Activated CD4-positive, alpha-beta T cell treated with anti-CD3 and anti-CD28 coated beads for 48 hours (primary cell): ENCODE measurements at places on chromosomes 7 and 10.

- no peak for DNase-seq
Measured at GRCh38 chr10:19178675-19179074, 130.1 kb downstream of the MALRD1 start.

GRCh38 chr7:51059504-51060142 lies 257.0 kb downstream of the COBL start:
- DNase-seq: no peak

- no peak for DNase-seq
Measured at GRCh38 chr10:126264102-126265018, 123.9 kb downstream of the ADAM12 start.

- DNase-seq: no peak
Measured at GRCh38 chr7:124792002-124792401, 26.4 kb upstream of the GPR37 start.

- no peak for DNase-seq
Measured at GRCh38 chr10:114405011-114405350, 679 bp upstream of the AFAP1L2 start.

DNA sequence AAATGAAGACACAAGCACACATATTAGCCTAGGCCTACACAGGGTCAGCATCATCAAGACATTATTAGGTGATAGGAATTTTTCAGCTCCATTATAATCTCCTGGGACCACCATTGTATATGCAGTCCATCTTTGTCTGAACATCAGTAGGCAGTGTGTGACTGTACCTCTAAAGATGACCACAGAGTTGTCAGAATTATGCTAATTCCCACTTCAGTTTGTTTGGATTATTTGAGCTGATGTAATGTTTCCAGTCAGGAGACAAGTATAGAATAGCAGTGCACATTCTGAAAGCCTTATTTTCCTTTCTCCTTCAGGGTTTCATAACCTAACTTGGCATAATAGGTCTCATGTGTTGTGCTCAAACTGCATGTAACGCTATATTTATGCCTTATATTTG lies 306.4 kb downstream of the NXPH1 start:
- no peak for DNase-seq

DNA sequence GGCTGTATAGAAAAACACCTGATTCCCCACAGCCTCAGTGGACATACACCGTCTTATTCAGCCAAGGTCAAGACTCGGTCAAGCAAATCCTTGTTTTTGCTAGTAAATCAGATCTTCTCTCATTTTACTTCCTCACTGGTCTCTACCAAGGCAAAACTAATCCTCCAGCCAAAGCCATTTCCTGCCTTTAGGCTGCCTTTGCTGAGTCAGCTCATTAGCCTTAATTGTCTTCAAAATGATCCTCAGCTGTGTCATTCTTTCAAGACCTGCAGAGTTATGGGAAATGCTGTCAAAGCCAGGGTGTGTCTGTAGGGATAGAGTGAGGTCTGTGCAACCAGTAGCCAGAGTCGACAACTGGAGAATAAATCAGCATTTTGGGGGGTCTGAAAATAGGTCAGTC lies 107.2 kb upstream of the FAM180A start:
- no peak for DNase-seq

DNA sequence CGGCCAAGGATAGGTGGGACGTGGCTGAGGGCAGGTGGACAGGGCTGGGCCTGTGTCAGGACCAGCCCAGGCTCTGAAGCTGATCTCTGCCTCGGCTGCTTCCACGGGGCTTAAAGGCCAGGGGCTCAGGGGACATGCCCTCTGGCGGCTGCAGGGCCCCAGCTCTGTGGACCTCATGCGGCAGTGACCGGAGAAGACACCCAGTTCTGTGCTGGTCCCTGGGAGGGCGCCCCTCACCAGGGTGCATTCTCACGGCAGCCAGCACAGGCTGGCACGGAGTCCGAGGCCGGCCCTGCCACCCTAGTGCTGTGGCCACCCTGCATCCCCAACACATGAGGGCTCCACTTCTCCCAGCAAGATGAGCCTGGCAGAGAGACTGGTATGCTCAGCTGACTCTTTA lies 30.3 kb downstream of the YKT6 start:
- DNase-seq: no peak

DNA sequence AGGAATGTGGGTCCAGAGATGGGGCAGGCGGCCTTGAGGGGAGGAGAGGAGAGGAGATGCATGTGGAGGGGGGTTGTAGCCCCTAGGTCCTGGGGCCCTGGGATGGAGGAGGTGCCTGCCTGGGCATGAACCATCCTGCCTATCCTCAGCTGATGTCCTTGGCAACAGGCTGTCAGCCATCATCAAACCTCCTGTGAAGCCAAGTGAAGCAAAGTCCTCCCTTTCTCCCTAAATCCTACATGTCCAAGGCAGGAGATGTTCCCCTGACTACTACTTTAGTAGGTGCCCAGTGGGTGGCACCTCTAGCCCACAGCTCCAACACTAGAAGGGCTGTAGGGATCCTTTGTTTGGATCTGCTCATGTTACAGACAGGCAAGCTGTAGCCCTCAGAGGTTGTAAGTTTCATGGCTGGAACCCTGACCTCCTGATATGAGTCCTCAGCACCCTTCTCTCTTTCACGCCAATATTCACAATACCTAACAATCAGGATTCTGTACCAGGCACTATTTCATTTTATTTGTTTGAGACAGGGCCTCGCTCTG lies 66.6 kb upstream of the SYPL1 start:
- DNase-seq: no peak

DNA sequence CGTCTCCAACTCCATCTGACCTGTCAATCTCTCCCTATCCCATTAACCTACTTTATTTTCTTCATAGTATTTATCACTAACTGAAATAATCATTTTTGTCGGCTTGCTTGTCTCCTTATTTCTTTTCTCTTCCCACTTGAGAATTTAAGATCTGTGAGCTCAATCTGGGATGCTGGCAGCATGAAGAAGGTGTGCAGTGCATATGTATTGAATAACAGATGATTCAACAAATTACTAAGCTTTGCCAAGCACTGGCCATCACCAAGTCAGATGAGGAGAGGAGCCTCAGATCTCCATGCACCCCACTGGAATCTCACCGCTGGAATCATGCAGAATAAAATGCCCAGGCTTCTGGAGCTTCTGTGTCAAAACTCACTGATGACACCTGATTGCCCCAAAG lies 47.6 kb upstream of the PPP1R3C start:
- no peak for DNase-seq

- no peak for DNase-seq
Measured at GRCh38 chr10:35895331-35895730, 253.2 kb upstream of the FZD8 start.

DNA sequence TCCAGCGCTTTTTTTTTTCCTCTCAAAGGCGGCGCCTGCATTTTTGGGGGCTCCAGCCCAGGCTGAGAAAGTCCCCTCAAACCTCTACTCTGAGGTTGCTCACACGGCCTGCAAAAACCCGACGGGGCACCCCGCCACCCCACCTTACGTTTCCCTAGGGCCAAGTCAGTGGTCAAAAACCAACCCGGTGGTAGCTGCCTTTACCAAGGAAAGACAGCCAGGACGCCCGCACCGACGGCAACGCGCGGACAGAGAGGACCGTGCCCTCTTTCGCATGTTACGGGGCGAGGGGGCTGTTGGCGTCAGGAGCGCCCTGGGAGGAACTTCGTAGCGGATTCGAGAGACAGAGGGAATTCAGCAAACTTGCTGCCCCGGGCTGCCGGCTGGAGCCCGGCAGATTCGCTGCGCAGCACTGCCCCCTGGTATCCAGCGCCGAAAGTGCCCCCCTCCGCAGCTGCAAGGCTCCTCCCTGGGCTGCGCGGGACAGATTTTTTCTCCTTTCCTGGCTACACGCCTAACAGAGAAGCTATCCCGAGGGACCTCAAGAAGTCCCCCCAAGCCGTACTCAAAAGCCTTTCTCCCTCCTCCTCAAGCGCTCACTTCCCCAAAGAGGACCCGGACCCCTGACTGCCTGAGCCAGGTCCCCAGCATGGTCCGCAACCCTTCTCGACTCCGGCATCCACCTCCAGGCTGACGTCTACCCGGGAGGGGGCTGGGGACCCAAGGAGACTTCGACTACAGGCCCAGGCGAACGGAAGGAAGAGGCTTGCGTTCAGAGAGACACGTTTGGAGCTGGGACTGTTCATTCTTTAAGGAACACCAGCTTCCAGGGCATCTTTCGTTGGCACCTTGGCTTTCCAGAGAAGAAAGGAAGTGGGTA lies 27.7 kb upstream of the VAX1 start:
- peak; percentile 53 for DNase-seq

DNA sequence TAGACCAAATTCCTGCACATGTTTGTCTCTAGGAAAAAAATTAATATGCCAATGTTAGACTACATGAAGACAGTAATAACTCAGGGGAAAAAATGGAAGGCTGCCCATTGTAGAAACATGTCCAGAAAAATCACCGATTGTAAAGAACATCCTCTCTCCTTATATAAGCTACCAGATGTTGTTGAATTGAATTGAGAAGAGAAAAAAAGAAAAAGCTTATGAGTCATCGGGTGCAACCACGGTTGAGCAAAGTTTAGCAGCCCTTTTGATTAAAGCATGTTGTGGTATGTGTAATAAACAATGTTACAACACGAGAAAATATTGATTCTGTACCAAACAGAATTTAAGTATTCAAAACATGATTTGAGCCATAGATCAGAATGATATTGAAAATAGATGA lies 102.3 kb upstream of the ARHGAP21 start:
- DNase-seq: no peak

DNA sequence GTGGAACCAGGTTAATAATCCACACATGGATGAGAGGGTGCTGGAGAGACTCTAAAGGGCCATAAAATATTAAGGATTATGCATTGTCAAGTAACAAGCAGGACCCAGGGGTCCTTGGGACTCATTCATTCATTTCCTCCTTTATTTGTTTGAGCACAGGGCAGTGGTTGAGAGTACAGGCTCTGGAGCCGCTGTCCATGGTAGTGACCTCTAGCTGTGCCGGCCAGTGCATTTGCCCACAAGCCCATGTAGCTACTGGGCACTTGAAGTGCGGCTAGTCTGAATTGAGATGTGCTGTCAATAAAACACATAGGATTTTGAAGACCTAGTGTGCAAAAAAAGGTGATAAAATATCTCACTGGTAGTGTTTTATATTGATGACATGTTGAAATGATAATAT lies 137.6 kb downstream of the C10orf105 start:
- no peak for DNase-seq

- no peak for DNase-seq
Measured at GRCh38 chr7:81484261-81484660, 285.6 kb downstream of the HGF start.

GRCh38 chr7:68980011-68980410 lies 618.3 kb upstream of the AUTS2 start:
- no peak for DNase-seq

GRCh38 chr7:3378390-3379150 lies 77.5 kb downstream of the SDK1 start:
- DNase-seq: no peak

DNA sequence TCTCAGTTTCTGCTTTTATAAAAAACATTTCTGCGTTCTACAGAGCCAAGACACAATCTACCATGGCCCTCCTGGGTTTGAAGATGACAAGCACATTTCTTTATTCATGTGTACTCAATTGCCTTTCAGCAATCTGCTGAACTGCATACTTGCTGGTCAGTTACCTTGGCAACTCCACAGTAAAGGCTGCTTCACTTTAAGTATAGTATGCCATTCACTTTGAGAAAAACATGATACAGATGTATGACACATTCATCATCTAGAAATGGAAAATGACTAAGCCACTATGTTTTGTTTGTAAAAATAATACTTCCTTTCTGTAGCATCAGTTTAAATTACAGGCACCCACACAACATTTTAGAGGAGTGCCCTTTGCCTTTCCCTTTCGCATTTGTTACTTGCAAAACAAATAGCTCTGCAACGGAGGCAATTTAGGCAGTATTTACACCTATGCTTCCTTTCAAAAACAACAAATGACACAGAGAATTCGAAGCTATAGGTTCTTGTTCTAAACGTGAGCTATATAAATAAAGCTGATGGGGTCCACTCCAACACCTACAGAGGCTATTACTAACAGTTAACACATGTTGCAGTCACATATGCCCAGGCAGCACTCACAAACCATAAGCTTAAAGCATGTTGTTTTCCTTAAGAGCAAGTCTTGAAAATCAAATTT lies 23.5 kb downstream of the SGCE start:
- DNase-seq: no peak

DNA sequence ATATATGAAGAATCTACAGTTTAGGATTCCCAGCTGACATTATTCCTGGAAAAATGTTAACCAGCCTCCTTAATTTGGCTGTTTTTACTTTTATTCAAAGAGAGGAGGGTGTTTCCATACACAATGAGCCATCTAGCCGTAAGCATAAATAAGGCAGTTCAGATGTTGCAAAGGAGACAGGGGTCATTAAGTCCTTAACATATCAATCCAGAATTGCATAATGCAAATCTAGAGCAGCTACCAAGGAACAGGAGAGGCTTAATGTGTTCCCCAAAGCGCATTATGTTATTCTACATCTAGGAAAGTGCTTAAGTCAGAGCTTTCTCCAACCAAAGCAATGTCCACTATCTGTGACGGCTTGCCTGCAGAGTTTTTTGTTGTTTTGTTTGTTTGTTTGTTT lies 32.4 kb upstream of the TCF7L2 start:
- DNase-seq: no peak

- DNase-seq: peak; percentile 48
Measured at GRCh38 chr10:110279407-110279986, 25.2 kb downstream of the SMNDC1 start.

DNA sequence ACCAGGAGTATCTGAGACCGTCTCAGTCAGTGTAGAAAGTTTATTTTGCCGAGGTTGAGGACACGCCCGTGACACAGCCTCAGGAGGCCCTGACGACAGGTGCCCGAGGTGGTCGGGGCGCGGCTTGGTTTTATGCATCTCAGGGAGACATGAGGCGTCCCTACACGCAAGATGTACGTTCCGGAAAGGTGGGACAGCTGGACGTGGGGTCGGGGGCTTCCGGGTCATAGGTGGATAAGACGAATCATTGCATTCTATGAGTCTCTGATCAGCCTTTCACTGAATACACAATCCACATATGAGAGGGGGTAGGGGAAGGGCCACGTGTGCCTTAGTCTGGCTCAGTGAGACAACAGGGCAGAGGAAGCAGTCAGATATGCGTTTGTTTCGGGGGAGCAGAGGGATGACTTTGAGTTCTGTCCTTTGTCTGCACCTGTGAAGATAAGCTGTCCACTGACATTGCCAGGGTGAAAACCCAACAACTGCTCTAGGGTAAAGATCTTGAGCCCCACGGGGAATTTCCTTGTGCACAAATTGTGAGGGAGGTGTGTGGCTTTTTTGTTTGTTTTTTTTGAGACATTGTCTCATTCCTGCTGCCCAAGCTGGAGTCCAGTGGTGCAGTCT lies 66.2 kb downstream of the DNAJB6 start:
- DNase-seq: no peak

- no peak for DNase-seq
Measured at GRCh38 chr10:131620314-131620713, 280.5 kb upstream of the PPP2R2D start.

GRCh38 chr7:105191331-105191730 lies 177.3 kb downstream of the KMT2E start:
- DNase-seq: no peak

GRCh38 chr7:53684693-53685092 lies 649.3 kb downstream of the POM121L12 start:
- DNase-seq: no peak

- no peak for DNase-seq
Measured at GRCh38 chr7:36076074-36076473, 77.0 kb upstream of the EEPD1 start.

- no peak for DNase-seq
Measured at GRCh38 chr10:5683065-5683464, 1.6 kb upstream of the TASOR2 start.

GRCh38 chr10:21724020-21724589 lies 190.1 kb downstream of the MLLT10 start:
- no peak for DNase-seq
